ENCODE measurements at places on chromosomes 2 and 18.

DNA sequence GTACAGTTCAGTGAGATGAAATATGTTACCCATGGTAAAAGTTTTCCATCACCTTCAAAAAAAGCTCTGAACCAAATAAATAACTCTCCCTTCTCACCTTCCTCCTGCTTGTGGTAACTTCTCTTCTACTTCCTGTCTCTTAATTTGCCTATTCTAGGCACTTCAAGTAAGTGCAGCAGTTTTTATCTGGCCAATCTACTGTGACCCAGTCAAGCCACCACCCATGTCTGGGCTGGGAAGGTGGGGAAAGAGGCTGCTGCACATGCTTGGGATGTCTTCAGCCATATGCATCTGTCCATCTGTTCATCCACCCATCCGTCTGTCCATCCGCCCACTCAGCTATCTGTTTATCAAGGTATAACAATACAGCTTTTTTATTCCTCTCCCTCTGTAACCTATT, 31.6 kb downstream of the ZNF532 start:
- H3K4me1 ChIP-seq: peaks cover 46% of the 10 kb centered on the region
- no peak for DNase-seq

- H3K27ac ChIP-seq: peak overlapping the region; percentile 98
- H3K36me3 ChIP-seq: peaks cover 2% of the 10 kb centered on the region
- H3K27me3 ChIP-seq: no peaks in the 10 kb centered on the region
- peak; percentile 49 for DNase-seq
- H3K4me1 ChIP-seq: peaks cover 50% of the 10 kb centered on the region
- H3K4me3 ChIP-seq: peak overlapping the region; percentile 70
Measured at GRCh38 chr2:28621172-28622100, 125.6 kb downstream of the PLB1 start.

DNA sequence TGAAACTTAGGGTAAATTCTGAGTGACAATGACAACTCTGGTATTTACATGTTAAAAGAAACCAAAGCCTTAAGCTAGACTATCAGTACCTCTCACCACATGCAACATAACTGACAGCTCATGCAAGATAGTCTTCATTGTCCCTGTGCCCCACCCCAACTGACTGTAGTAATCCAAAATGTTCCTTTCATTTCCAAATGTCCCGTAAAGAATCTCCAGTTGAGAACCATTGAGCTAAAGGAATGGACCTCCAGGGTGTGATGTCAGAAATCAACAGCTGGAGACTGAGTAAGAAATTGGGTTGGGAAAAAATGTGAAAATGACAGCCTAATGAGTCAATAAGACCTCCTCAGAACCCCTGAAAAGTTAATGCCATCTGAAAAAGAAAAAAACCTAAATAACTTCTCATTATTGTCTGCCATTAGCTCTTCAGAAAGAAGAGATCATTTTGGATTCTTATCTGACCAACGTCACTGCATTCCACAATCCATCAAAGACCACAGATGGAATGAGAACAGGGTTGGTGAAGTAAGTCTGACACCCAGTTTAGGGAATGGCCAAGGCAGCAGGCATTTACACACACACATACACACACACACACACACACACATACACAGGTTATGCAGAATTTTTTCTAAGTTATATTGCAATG, 51.7 kb upstream of the ACVR2A start:
- no peak overlapping the region for H3K27ac ChIP-seq
- no peaks in the 10 kb centered on the region for H3K27me3 ChIP-seq
- no peak overlapping the region for H3K4me3 ChIP-seq
- peaks cover 8% of the 10 kb centered on the region for H3K4me1 ChIP-seq

DNA sequence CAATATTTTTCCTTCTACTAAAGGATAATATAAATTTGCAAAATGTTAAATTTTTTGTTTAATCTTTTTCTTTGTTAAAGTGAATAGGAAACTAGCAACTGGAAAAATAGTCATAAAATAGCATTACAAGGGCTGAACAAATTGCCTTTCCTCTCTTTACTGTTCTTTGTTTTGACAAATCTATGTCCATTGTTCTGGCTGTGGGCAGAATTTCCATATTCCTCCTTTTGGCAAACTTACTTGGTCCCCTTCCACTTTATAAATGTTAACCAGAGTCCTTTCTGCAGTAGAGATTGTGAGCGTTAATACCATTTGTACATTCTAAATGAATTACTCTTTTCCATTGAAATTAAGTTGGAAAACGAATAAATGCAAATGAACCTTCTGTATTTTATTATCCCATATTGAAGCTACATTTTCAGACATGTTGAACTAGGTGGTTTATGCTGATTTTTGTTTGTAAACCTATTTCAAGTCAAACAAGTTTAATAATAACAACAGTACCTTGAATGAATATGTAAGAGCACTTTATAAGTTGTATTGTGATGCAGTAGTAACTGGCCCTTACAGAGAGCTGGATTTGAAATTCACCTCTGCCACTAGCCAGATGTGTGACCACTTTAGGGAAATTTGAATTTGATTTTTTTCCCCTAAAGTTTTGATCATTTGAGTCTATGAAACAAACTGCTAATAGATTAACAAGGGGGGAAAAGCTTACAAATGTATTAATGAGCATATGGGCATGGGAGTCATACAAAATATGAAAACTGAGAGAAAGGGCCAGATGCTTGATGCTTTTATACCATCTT, 3.3 kb downstream of the RNF125 start:
- H3K4me3 ChIP-seq: peak overlapping the region; percentile 100
- peaks cover 62% of the 10 kb centered on the region for H3K4me1 ChIP-seq
- H3K27ac ChIP-seq: peak overlapping the region; percentile 45

- peaks cover 22% of the 10 kb centered on the region for H3K27me3 ChIP-seq
- no peak overlapping the region for H3K4me3 ChIP-seq
- no peak for DNase-seq
- no peak overlapping the region for H3K27ac ChIP-seq
Measured at GRCh38 chr2:180158961-180159360, 151.9 kb upstream of the CWC22 start.

- no peak overlapping the region for H3K27ac ChIP-seq
- peaks cover under 1% of the 10 kb centered on the region for H3K4me1 ChIP-seq
- H3K36me3 ChIP-seq: peaks cover 5% of the 10 kb centered on the region
- H3K27me3 ChIP-seq: peaks cover 35% of the 10 kb centered on the region
- no peak overlapping the region for H3K4me3 ChIP-seq
- DNase-seq: no peak
Measured at GRCh38 chr18:45110577-45111501, 430.2 kb downstream of the SETBP1 start.

DNA sequence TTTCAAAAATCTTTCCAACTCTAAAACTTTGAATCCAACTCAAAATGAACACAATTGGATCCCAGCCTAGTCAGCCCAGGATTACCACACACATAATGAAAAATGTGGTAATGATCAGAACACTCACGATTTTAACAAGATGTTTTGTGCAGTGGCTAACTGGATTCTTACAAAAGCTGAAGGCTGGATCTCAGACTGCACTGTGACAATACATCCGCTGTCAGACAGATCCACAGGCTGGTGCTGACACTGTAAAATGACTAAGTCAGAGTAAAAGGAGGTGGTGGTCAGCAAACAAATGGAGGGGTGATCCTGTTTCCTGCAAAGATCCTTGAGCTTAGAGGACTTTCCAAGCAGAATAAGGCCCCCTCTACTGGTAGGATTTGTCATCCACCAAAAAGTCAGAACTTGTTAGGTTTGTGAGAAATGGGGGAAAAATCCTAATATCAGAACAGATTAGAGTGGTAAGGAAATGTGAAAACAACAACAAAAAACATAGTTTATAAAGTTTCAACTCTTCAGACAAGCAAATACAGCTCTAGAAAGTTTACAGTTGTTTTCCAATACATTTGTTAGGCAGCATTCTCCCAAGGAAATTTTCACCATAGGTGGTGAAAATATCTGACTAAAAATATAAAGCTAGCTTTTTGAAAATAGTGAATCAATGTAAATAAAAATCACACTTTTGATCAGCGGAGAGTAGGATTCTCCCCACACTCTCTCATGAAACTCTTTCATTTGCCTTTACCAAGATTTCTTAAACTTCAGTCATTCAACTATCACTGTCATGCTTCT, 211.9 kb downstream of the AGPS start:
- H3K27me3 ChIP-seq: peaks cover 18% of the 10 kb centered on the region
- DNase-seq: no peak

- no peaks in the 10 kb centered on the region for H3K4me1 ChIP-seq
- no peaks in the 10 kb centered on the region for H3K36me3 ChIP-seq
- no peak overlapping the region for H3K4me3 ChIP-seq
- no peak overlapping the region for H3K27ac ChIP-seq
Measured at GRCh38 chr2:49832555-49832954, 678.2 kb upstream of the FSHR start.

DNA sequence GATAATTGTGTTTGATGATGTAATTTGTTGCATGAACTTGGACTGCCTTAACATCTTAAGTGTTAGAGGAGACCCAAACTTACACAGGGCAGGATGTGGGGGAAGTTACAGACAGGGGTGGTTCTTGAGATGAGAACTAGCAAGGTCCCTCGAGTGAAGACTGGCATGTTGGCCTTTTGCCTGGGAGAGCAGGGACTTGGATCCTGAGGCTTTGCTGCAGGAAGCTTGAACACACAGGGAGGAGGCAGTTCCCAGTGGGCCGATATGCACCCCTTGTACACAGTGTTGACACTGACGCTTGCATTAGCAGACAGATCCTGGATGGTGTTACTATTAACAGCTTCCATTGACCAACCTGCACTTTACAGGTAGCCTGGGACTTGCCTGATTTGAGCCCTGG, 47.5 kb downstream of the CHRNA1 start:
- H3K4me3 ChIP-seq: peak overlapping the region; percentile 67
- no peaks in the 10 kb centered on the region for H3K27me3 ChIP-seq
- no peak for DNase-seq
- H3K27ac ChIP-seq: peak overlapping the region; percentile 60

- DNase-seq: no peak
- no peaks in the 10 kb centered on the region for H3K36me3 ChIP-seq
- H3K4me3 ChIP-seq: no peak overlapping the region
- H3K27me3 ChIP-seq: no peaks in the 10 kb centered on the region
Measured at GRCh38 chr2:185583058-185583816, 155.4 kb upstream of the FSIP2 start.

DNA sequence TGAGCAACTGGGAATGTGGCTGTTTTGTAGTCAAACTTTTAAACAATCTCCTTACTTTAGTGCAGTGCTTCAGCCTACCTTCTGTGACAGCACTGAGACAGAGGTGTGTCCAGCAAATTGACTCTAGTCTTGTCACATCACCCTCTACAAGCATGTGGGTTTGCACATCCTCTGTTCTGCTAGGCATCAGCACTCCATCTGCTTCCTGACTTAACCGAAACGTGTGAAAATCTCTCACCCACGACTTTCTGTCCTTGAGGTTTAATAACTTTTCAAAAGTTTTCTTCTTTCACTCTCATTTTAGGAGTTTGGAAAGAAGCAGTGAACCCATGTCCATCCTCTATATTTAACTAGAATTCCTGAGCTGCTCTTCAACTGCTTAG, 42.6 kb downstream of the TTR start:
- H3K27me3 ChIP-seq: no peaks in the 10 kb centered on the region
- peaks cover 2% of the 10 kb centered on the region for H3K36me3 ChIP-seq
- H3K4me1 ChIP-seq: peaks cover 30% of the 10 kb centered on the region
- DNase-seq: no peak

DNA sequence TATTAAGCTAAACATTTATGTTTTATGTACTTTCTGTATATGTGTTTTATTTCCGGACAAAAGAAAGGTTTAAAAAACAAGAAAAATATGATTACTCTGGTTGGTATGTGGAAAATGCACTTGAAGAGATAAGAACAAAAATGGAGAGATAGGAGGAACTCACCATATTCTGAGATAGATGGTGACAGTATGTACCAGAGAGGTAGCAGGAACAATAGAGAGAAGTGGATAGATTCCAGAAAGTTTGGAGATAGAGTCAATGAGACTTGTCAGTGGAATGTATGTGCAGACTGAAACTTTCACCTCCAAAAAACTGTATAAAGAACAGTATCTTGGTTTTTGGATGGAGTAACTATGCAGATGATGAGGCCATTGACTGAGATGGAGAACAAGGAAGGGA, 105.6 kb upstream of the FSHR start:
- H3K27ac ChIP-seq: no peak overlapping the region
- no peak overlapping the region for H3K4me3 ChIP-seq
- H3K4me1 ChIP-seq: no peaks in the 10 kb centered on the region

GRCh38 chr2:173307293-173307692, 47.4 kb upstream of the CDCA7 start:
- H3K27ac ChIP-seq: no peak overlapping the region
- no peak overlapping the region for H3K4me3 ChIP-seq
- no peaks in the 10 kb centered on the region for H3K36me3 ChIP-seq
- no peaks in the 10 kb centered on the region for H3K27me3 ChIP-seq
- no peaks in the 10 kb centered on the region for H3K4me1 ChIP-seq

- no peak overlapping the region for H3K4me3 ChIP-seq
- H3K4me1 ChIP-seq: peaks cover 6% of the 10 kb centered on the region
- no peak for DNase-seq
- H3K36me3 ChIP-seq: peaks cover 2% of the 10 kb centered on the region
- no peaks in the 10 kb centered on the region for H3K27me3 ChIP-seq
- no peak overlapping the region for H3K27ac ChIP-seq
Measured at GRCh38 chr2:241949736-241950412, 80.3 kb downstream of the RTP5 start.

DNA sequence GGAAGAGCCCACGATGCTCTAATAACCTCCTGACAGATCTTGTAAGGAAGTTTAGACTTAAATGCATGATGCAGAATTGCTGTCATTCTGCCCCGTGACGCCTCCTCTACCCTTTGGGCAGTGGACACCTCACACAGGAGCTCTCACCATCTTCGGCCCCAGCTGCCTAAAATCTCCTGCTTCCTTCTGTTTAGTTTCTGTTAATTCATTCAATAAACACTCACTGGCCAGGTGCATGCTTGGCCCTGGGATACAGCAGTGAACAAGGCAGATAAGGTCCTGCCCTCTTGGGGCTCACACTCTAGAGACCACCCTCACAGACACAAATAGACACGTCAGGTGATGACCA, 81.1 kb downstream of the SEPTIN10 start:
- H3K27me3 ChIP-seq: peaks cover 63% of the 10 kb centered on the region
- H3K27ac ChIP-seq: no peak overlapping the region
- H3K4me1 ChIP-seq: no peaks in the 10 kb centered on the region
- H3K36me3 ChIP-seq: peaks cover 4% of the 10 kb centered on the region

DNA sequence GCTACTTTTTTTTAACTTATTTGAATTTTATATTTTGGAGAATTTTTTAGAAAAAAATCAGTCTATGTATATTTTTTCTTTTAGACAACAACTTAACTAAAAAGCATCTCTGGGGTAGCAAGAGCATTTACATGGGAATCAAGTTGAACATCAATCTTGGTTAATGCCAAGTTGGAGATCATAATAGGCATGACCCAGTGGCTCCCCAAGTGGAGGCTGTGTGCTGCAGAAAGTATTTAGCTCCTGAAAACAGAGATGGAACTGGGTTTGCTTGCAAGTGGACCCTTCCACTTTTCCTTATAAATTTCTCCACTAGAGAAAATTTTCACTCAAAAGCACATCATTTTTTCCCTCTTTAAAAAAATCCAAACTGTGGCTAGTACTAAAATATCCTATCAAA, 23.9 kb upstream of the CAVIN2 start:
- no peaks in the 10 kb centered on the region for H3K36me3 ChIP-seq
- H3K27me3 ChIP-seq: peaks cover 59% of the 10 kb centered on the region
- H3K27ac ChIP-seq: no peak overlapping the region
- no peaks in the 10 kb centered on the region for H3K4me1 ChIP-seq

DNA sequence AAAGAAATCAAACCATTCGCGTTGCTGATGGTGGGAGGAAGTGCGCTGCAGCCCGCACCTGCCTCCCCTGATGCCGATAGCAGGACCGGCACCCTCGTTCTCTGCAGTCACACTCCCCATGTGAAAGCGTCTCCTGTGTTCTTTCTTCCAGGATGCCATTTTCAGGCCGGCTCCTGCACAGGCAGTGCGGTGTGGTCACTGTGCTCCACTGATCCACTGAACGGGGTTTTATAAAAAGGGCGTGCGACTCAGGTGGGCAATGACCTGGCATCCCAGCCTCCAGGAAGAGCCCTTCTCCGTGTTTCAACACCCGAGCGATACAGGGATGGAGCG, 88.3 kb upstream of the SNTG2 start:
- no peak overlapping the region for H3K4me3 ChIP-seq
- DNase-seq: no peak
